Brain pericyte (primary cell): ENCODE measurements at places on chromosomes 2 and 18.

DNA sequence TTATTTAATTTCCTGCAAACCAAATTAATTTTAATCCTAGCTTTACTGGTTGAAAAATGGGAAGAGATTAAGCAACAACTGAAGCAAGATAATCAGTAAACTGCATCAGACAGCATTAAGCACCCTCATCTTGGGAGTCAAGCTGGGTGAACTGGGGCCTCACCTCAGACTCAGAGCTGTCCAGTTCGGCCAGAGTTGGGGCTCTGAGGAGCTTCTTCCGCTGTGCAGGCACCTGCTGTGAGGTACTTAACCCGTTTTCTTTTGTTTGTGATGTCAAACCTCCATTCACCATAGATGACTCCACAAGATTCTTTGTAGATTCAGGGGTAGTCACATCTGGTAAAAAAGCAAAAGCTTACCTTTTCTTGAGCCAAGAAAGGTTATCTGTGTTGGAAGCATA lies 71.8 kb downstream of the PRELID3A start:
- no peak for DNase-seq

DNA sequence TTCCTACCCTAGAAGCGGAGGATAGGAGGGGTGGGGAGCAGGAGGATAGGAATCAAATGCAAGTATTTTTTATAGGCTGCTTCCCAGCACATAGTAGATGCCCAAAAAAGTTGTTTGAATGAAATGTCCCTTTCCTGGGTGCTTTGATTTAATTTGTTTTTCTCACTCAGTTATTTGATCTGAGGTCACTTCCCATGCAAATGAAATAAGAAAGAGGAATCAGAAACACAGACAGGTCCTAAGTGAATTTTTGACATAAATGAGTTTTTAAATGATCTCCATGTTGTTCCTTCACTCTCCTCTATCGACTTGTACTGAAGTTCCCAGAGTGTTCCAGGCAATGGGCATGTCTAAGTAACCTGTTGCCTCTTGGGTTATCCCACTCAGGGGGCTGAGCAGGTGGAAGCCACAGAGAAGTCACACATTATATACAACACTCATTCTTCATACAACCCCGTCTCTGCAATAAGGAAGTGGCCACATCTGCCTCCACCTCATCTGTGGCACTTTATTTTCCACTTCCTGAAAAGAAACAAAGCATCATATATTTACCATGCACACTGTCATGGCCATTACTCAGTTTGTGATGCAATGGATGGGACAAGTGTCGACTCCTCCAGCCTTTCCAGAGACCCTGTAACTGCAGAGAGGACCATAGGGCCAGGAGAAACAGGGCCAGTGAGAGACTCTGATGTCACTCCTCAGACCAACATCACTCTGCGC lies 81.9 kb upstream of the ZNF397 start:
- no peak for DNase-seq

DNA sequence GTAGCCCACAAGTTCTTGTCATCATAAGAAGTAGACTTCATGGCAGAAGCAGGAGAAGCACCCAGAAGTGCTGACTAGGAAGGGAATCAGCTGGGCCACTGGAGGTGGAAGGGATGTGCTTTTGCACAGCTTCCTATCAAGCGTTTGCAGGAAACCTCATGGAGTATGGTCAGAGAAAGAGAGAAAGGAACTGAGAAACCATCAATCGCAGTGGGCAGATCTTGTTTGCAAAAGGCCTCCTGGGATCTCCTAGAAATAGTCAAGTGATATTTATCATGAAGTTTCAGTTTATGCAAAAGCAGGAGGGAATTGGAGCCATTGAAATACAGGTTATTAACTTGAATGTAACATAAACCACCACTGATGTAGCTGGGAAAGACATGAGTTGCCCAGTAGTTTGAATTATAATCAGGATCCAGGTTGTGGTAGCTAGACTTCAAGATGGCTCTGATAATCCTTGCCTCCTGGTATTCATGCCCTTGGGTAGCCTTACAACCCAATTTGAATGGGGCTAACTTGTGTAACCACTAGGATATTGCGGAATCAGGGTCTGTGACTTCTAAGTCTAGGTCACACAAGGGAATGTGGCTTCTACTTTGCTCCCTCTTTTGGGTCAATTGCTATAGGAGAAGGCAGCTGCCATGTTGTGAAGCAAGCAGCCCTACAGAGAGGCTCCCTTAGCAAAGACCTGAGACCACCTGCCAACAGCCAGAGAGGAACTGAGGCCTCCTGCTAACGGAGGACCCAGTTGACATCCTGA lies 69.8 kb upstream of the TCF4 start:
- DNase-seq: no peak

DNA sequence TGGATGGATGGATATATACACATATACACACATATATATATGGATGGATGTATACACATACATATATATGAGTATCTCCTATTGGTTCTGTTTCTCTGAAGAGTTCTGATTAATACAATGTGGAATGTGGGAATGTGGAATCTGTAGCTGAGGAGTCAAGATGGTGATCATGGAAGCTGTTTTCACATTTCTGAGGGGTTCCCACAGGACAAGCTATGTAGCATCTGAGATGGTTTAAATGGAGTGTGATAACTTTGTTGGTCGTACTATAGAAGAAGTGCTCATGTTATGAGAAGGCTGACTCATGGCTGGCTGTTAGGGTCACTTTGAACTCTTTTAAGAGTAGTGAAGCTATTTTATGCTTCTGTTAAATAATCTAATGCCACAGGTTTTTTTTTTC lies 279.7 kb downstream of the MEIS1 start:
- no peak for DNase-seq

GRCh38 chr2:218230882-218231281 lies 13.9 kb downstream of the ARPC2 start:
- DNase-seq: no peak

DNA sequence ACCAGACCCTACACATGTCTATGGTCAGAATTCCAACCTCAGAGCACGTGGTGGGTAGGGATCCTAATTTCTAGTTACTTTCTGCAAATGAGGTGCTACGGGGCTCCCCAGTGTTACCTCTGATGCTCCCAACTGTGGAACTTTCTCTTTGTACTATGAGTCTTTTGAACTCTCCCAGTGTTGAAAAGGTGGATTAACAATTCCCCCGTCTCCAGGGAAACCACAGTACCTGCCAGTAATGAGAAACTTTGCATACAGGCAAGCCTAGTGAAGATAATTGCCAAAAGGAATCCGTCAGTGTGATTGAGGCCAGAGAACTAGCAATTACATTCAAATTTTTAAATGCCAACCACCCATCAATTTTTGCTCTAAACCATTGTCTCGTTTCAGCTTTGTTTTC lies 129.0 kb upstream of the FOSL2 start:
- DNase-seq: no peak

DNA sequence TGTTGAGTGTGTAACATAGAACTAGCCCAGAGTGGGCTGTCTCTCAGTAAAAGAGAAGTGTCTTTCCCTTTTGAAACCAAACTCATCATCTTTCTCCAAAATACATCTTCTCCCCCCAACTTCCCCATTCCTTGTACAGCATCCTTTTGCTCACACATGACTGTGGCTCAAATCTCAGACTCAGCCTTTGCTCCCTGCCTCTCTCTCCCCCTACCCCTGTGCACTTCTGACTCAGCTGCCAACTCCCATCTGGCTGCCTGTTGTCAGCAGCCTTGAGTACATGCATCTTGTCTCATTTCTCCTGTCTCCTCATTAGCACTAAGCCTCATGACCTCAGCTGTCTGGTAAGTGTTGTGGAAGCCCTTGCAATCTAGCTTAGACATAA lies 18.1 kb upstream of the MGAT4A start:
- DNase-seq: no peak

DNA sequence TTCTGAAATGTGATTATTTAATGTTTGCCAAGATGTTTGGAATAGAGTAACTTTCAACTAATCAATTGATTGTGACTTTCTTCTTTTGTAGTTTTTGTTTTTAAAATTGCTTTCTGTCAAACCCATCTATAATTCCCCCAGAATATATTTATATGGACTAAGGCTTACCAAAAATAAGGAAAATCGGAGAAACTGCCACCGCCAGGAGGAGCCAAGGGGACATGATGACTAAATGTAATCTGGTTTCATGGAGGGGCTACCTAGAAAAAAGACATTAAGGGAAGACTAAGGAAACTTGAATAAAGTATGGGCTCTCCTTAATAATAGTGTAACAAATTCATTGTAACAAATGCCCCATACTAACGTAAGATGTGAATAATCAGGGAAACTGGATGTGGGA lies 19.5 kb downstream of the BOLA3 start:
- DNase-seq: no peak

DNA sequence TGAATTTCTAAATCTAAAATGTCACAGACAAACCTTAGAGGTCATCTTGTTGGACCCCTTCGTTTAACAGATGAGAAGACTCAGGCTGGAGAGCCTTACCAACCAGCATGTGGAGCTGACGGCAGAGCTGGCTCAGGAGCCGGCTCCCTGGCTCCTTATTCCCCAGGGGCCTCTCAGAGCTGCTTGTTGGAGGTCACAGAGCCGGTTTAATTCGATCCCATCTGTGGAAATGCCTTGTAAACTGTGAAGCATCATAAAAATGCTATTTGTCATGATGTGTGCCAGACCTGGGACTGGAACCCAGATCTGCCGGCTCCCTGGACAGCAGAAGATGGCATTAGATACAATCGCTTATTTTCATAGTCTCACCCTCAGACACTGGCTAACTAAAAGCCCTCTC lies 8.2 kb upstream of the CIB4 start:
- DNase-seq: no peak

GRCh38 chr2:114699423-114699944 lies 257.0 kb downstream of the DPP10 start:
- no peak for DNase-seq

- no peak for DNase-seq
These were observed 279.7 kb upstream of the FIGN start for GRCh38 chr2:164015328-164016123.

DNA sequence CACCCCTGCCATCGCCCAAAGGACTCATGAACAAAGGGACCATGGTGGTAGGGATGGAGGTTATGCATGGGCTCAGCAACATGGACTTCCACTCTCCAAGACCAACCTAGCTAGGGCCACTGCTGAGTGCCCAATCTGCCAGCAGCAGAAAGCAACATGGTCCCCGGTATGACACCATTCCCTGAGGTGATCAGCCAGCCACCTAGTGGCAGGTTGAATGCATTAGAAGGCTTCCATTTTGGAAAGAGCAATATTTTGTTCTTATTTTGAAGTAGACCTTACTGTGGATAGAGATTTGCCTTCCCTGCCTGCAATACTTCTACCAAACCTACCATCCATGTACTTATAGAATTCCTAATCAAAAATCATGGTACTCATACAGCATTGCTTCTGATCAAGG lies 99.8 kb downstream of the METTL4 start:
- no peak for DNase-seq

DNA sequence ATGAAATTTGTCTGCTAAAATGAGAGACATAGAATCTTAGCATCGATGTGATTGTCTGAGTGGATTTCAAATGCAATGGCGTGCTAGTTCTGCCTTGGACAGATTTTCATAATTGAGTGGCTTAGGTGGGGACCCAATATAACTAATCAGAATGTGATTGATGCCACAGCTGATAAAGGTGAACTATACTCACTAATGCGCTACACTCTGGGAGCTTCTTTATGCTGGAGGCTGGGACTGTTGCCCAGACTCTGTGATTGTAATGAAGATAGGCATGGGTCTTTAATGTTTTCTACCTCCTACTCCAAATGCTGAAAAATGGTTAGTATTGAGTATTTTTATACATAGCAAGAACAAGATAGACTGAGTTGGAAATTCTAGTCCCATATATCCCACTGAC lies 339.5 kb upstream of the SLC39A10 start:
- DNase-seq: no peak

DNA sequence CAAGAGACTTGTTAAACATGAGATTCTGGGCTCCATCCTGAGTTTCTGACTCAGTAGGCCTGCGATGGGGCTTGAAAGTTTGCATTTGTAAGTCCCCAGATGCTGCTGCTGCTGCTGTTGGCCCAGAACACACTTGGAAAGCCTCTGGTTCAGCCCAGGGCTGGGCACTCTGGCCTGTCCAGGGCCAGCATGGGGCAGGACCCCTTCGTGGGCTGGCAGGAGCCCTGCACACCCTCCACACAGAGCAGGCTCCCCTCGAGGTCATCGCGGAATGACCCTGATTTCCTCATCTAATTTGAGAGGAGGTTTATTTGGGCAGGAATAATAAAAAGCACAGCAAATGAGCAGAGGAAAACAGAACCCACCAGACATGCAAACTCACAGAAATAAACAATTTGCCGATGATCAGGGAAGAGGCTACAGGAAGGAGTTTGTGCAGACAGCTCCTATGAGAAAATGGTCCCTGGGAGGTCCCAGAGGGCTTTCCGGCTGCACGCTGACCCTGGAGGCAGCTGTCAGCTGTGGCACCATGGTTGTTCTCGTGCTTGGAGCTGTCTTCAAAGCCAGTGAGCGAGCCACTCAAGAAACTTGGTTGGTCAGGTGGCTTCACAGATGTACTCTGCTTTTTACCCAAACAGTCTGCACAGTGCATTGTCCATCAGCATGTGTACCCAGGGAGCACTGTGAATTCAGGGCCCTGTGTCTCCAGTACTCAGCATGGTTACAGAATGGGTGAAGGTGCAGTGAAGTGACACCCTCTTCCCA lies 119.3 kb downstream of the GLI2 start:
- no peak for DNase-seq

- DNase-seq: no peak
These were observed 95.1 kb downstream of the MYO5B start for GRCh38 chr18:50099725-50100407.

- no peak for DNase-seq
These were observed 17.1 kb downstream of the ITM2C start for GRCh38 chr2:230881840-230882239.

- DNase-seq: no peak
These were observed 39.6 kb downstream of the ZEB2 start for GRCh38 chr2:144480285-144480684.

- DNase-seq: no peak
These were observed 41.9 kb upstream of the TANC1 start for GRCh38 chr2:158926478-158926948.

DNA sequence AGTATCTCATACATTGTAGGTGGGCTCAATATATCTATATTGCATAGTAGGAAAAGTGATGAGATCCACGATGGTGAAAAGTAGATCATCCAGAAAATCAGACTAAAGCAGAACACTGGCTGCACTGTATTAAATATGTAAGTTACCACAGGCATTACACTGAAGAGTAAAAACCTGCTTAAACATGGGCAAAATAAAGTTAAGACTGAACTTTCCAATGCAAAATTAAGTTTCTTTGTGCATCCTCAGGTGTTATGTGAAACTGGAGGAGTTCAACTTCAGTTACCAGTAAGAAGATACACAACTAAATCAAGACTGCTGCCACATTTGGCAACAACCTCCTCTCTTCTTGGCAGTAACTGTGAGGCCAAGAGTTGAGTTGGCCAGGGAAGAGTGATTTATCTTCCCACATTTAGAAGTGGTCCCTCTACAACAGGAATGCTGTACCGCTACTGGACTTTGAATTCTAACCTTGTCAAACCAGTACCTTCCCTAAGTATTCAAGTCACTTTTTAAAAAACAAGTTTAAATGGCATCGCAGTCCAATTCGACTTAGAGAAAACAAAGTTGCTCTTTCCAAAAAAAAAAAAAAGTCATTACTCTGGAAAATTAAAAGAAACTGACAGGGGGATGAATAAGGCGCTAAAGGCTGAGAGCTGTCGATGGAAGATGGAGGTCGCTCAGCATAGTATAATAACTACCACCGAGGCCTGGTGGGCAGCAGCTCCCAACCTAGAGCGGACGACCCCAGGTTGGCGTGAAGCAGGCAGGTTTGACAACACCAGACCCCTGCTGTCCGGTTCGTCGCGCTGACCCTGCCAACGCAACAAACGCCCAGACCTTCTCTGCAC lies 1.1 kb downstream of the MAP4K3 start:
- DNase-seq: no peak
